ENCODE measurements at places on chromosomes 16 and 17.

DNA sequence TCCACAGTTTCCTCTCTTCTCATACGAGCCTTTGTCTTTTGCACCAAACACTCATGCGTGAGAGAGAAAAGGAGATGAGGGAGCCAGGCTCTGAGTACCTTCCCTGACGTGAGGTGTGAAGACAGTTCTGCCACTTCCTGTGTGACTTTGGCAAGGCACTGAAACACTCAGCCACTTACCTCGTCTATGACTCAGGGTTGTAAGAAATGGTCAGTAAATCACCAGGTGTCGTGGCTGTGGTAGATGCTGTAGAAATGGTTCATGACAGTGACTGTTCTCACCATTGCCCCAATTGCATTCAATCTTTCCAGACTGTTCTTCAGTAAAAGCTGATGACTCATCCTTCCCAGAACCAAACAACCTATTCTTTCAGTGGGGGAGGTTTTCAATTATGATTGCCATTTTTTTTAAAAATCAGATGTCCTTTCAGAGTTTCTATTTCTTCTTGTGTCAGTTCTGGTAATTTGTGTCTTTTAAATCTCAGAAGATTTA lies 49.2 kb upstream of the CBFA2T3 start:
- peak; percentile 12 for DNase-seq

DNA sequence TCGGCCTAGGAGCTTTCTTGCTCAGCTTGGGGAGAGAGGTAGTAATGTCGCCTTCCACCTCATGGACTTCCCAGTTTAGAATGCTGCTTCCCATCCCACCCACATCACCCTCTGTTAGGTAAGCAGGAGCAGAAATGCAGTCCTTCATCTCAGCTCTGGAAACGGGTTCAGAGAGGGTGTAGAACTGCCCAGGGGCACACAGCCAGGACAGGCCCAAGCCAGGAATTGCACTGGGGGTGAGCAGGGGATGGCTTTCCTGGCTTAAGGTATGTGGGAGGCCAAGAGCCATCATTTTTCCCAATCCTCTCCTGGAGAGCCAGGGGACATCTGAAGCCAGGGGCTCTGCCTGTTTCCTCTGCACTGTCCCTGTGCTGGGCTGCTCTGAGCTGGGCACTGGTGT lies 33.6 kb downstream of the RAI1 start:
- DNase-seq: no peak

- DNase-seq: no peak
Observed at GRCh38 chr16:1258906-1259759, 3.3 kb downstream of the TPSD1 start.

GRCh38 chr17:81285179-81285878 lies 9.8 kb downstream of the SLC38A10 start:
- DNase-seq: peak; percentile 43

GRCh38 chr16:11449716-11450115 lies 104.5 kb downstream of the RMI2 start:
- DNase-seq: no peak

DNA sequence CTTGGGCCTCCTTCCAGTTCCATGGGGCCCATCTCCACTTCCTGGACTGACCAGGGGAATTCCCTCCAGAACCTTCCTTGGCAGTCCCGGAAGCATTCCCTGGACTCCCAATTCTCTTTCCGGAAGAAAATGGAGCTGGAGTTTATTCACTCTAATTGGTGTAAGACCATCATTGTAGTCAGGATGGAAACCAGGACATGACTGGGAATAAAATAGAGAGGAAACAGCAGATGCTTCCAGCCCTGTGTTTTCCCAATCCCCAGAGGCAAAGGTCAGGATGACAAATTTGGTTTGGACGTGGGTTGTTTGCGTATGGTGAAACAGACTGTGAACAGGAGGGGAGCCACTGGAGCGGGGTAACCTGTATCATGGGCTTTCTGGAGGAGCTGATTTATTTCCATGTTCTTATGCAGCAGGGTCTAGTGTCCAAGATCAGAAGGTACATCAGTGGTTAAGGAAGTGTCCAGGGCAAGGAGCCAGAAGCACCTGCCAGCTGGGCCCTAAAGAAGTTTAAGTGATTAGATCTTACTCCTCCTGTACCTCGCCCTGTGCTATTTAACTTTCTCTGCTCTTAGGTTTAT lies 8.5 kb upstream of the LONP2 start:
- no peak for DNase-seq

GRCh38 chr17:40582328-40582901 lies 17.1 kb upstream of the CCR7 start:
- peak; percentile 22 for DNase-seq

GRCh38 chr16:11326084-11326736 lies 19.0 kb upstream of the RMI2 start:
- DNase-seq: no peak

GRCh38 chr16:86573215-86573614 lies 5.1 kb upstream of the FOXL1 start:
- DNase-seq: no peak

DNA sequence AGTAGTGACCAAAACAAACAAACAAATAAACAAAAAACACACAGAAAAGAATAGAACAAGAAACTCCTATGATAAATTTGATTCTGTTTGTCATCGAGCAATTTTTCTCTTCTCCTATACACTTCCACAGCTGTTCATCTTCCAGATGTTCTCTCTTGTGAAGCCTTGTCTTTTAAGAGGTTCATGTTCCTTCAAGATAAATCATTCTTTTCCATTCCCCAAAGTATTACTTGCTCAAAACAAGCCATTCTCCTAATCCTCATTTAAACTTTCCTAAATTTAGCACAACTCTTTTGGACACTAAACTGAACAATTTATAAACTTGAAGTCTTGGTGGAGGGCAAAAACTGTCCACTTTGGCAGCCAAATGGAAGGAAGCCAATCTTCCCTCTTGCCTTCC lies 103.3 kb downstream of the ABCA8 start:
- DNase-seq: no peak

GRCh38 chr17:6435968-6436367 lies 1.0 kb upstream of the AIPL1 start:
- DNase-seq: peak; percentile 28

- DNase-seq: no peak
Observed at GRCh38 chr17:66691644-66692420, 143.1 kb upstream of the CACNG5 start.

DNA sequence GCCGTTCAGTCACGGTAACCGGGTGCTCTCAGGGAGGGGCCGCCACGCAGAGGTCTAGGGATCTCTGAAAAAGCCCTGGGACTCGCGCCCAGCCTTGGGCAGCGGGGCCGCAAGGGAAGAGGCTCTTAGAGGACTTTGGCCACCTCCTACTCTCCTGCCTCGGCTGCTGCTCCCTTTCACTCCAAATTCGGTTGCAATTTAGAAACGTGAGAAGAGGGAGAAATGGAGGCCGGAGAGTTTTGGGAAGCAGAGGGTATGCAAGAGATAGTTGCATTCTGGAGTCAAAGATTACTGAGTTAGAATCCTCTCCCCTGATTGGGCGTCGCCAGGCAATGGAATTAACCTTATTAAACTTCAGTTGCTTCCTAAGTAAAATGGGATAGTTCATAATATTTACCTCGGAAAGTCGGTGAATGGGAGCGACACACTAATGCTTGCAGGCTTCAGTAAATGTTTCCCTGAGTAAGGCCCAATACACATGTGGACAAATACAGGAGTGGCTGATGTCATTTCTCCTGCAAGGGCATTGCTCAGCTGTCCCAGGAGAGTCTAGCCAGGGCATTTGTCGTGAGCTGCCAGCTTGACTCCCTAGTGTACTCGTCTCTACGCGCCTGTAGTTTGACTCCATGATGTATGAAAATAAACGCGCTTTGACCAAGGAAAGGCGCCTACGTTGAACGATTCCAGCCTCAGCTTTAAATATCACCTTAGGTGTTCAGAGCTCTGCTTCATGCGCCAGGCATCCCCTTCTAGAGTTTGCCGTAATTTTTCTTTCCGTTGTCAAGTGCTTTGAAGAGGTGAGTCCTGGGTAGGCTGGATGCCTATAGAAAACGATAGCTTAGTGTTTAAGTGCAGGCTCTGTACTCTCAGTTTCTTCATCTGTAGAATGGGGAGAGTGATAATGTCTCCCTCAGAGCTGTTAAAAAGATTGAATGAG lies 667 bp downstream of the OGFOD1 start:
- no peak for DNase-seq

DNA sequence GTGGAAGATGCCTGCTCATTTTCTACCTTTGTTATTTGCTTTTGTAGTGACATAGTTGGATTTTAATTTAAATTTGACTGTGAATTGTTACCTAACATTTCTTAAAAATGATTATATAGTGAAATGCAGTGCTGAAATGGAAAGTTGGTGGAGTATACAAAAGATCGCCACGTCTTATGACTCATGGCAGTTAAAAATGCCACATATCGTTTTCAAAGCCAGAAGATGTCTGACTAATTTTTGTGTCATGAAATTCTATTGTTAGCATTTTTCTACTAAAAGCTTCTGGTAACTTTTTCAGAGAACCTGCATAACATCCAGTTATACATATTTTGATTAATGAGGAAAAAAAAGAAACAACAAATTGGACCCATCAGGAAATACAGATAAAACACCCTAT lies 20.6 kb downstream of the MAP2K4 start:
- DNase-seq: no peak

DNA sequence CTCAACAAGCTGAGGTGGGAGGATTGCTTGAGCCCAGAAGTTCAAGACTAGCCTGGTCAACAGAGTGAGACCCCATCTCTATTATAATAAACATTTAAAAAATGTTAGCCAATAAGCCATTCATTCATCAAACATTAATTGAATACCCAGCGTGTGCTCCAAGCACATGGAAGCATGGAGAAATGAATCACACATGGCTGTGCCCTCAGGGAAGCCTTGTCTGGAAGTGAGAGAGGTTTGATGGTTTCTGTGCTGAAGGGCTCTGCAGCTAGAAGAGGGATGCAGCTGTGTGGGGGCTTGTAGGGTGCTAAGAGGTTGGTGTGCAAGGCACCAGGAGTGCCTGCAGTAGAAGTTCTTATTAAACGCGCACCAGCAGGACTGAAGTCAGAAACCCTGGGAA lies 11.2 kb downstream of the CYB5D2 start:
- DNase-seq: no peak

DNA sequence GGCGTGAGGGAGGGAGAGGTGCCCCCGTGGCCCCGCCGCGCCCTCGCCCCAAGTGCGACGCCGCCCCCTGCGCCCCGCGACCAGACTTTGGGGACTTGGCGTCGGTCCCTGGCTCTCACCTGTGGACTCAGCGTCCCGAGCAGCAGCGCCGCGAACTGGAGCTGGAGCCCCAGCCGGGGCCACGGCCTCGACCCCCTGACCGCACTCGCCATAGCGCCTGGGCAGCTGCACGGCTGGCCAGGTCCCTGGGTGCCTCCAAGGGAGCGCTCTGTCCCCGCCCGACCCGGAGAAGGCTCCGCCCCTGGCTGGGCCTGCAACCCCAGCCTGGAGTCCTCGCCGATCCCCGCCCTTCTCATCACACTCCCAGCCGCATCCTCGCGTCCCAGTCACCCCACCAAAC lies at the start of gene ERN2:
Gene ERN2, minus strand, starts transcription at position 247 of the 400 bp plus-strand sequence. Its CDS starts 35 bp downstream, at position 212.
- DNase-seq: no peak

GRCh38 chr17:59074494-59074893 lies 32.2 kb downstream of the TRIM37 start:
- DNase-seq: no peak

GRCh38 chr16:52437277-52437670 lies 109.7 kb downstream of the TOX3 start:
- no peak for DNase-seq

- DNase-seq: no peak
Observed at GRCh38 chr17:2905269-2905668, 109.0 kb downstream of the RAP1GAP2 start.

DNA sequence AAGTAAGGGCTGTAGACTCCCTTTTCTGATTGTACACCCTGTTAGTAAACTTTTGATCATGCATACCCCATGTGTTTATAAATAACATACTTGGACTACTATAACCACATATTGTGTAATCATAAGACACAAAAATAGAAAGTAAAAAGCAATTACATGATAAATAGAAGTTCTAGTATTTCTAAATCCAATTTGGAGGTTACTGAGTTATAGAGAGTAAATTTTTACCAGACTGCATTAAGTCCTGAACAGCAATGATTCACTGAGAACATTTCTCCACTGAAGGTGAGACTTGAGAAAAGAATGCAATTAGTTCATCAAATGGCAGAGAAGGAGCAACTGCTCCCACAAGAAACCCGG lies 7.7 kb upstream of the TBKBP1 start:
- no peak for DNase-seq

GRCh38 chr16:57017251-57017650 lies 27.9 kb downstream of the NLRC5 start:
- DNase-seq: no peak

DNA sequence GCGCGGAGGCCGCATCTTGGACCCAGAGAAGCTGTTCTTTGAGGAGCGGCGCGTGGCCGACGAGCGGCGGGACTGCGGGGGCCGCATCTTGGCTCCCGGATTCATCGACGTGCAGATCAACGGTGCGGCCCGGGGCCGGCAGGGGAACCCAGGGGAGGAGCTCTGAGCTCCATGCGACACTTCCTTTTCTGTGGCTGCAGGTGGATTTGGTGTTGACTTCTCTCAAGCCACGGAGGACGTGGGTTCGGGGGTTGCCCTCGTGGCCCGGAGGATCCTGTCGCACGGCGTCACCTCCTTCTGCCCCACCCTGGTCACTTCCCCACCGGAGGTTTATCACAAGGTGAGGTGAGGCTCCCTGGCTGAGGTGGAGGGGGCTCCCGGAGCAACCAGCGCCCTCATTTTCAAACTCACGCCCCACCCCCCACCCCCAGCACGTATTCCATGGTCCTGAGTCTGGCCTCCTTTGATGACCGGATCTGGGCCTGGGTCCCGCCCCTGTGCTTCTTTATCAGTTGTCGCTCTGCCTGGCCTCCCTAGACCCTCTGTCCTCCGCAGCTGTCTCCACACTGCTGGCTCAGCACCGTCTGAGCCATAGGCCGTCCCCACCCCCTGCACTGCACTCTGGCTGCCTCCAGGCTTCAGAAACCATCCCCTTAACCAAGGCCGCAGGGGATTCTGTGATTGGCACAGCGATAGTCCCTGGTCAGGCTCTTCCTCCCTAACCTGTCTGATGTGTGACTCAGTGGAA lies 787 bp downstream of the AMDHD2 start:
- peak; percentile 75 for DNase-seq

DNA sequence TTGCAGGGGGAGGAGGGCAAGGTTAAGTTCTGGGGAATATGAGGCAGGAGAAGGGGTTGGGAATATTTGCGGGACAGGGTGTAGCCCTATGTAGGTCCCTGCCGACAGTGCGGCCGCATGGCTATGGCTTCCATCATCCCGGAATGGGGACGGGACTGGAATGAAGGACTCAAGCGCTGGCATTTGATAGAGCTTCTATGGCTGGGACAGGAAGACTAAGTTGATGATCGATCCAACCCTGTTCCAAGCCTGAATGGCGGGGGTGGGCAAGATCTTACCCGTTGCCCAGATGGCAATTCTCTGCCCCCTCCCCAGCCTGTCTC lies 47.1 kb downstream of the SRCIN1 start:
- no peak for DNase-seq

Data from effector memory CD4-positive, alpha-beta T cell (primary cell).